ENCODE measurements at places on chromosomes 4 and X.

- no peak for DNase-seq
Observed at GRCh38 chrX:46561824-46562657, 11.5 kb upstream of the CHST7 start.

- no peak for DNase-seq
Observed at GRCh38 chr4:147822128-147822527, 90.2 kb downstream of the ARHGAP10 start.

GRCh38 chrX:153818571-153819383 is 11.6 kb downstream of the PDZD4 start:
- peak; percentile 82 for DNase-seq

DNA sequence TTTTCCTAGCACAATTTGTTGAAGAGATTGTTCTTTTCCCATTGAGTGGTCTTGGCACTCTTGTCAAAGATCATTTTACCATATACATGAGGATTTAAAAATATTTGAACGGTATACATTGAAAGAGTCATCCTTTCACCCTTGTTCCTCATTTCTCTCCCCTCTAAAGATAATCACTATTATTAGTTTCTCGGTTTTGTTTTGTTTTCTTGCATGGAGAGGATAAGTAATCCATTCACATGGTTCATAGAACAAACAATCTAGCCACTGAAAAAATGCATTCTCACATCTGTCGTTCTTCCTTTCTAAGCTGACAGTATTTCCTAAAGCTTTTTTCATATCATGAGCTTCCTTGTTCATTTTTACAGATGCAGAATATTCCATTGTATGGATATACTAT is 39.2 kb upstream of the MSMO1 start:
- no peak for DNase-seq

- DNase-seq: no peak
Observed at GRCh38 chr4:172245516-172245915, 432.3 kb downstream of the GALNTL6 start.

DNA sequence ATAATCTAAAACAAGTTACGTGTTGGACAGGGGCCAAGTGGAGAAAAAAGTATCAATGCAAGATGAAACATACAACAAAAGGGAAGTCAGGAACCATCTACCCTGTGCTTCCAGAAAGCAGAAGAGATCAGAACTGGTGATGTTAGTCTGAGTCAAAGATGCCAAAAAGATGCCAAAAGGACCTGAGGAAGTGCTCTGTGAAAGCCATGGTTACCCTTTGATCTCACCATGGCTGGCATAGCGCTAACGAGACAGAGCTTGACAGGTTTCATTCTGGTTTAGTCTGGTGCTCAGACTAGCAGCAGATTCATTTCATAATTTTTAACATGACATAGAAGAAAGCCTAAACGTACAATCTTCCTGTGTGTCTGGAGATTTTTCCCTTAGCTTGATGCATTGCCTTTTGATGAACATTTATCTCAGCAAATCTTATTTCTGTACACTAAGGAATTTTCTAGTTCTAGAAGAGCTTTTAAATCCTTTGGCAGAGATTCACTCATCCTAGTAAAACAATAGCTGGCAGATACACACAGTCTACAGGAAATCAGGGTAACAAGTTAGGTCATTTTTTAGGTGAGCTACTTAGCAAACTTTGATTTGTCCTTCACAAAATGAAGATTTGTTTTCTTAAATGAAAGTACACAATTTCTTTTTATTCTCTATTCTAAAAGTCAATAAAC is 87.7 kb downstream of the COL25A1 start:
- no peak for DNase-seq

DNA sequence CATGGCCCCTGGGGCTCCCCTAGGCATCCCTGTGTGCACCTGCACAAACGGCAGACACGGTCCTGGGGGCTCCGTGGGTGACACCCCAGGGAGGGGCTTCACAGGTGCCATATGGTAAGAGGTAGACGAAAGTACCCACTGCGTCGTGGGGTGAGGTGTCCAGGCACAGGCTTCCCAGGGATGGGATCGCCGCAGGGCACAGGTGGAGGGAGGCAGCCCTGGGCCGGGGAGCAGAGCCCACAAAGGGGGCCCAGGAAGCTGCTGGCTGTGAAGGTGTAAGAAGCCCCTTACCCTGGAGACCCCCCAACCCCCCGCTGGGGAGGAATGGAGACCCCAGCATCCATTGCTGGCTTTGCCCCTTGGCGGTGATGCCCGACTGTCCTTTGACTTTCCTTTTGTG is 10.9 kb downstream of the SH3TC1 start:
- no peak for DNase-seq

DNA sequence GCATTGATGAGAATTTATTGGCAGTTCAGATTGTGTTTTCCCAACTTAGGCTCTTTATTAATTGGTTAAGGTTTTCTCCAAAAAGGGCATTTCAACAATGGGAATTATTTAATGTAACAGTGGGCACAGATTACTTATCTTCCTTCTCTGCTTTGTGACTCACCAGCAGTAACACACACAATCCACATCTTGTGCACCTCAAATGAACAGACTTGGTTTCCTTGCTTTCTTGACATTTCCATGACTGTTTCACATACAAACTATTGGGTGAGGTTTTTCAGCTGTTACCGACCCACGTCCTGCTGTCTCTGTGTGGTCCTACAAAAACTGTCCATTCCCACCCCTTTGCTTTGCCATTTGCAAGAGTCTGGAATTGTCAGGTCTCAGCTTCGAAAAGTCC is 38.1 kb downstream of the CCNI start:
- DNase-seq: no peak

GRCh38 chr4:23337292-23337691 is 552.6 kb downstream of the PPARGC1A start:
- no peak for DNase-seq

DNA sequence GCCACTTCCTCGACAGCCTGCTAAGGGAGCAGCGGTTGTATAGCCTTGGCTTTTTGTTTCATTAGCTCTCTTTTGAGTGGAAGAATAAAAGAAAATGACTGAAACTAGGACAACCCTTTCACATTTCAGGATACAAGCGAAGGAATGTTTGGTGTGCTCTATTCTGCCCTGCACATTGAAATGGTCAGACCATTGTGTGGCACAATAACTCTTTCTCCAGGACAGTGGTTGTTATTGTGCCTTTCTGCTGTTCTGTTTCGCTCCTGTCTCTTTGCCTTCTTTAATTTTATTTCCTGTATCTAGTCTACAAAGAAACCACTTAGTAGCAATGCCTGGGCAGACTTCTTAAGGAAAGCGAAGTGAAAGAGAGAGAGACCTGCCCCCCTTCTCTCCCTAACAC is 473.7 kb downstream of the GBA3 start:
- no peak for DNase-seq

- no peak for DNase-seq
Observed at GRCh38 chrX:109911046-109911445, 91.9 kb upstream of the TMEM164 start.

- no peak for DNase-seq
Observed at GRCh38 chr4:5125321-5125720, 74.0 kb downstream of the STK32B start.

- DNase-seq: no peak
Observed at GRCh38 chrX:16931855-16932575, 14.4 kb upstream of the REPS2 start.

- no peak for DNase-seq
Observed at GRCh38 chrX:66632473-66632872, 6.4 kb downstream of the EDA2R start.

- no peak for DNase-seq
Observed at GRCh38 chr4:26290321-26290720, 30.5 kb upstream of the RBPJ start.

DNA sequence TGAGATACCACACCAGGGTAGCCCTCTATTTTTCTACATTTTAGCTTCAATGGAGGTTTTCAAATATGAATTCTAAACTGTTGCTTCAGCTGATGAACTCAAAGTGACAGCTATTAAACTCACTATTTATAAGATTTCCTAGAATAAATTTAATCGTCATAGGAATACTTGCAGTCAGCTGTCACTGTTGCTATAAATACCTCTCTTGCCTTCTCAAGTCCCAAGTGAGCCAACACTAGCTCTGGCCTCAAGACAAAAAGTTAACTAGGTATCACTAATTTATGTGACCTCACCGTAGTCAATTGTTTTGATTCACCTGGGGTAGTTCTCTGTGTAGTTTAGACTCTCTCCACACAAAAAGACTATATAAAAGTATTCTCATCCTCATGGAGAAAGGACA is 34.3 kb upstream of the PROM1 start:
- DNase-seq: no peak

DNA sequence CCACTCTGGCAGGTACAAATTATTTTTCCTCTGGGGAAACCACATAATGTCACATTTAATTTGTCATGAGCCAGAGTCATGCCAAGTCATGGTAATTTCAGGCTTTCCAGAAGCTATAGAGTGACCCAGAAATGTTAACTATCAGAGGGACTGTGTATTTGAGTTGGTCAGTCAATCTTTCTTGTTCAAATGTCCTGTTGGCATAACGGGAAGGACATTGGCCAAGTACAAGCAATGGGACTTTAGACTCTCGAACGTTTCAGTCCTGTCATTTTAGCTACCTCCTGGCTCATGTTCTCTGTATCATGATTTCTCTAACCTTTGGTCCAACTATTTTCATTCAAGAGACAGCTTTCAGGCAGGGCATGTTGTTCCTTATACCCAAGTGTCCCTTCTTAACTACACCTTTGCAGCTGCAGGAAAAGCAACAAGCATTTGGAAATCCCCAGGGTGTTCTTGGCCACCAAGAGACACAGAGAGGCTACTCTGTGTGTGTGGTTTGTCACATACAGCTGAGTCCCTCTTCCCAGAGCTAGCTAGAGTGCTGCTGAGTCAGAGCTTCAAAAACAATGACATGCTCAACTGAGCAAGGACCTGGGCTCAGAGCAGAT is 142.6 kb downstream of the EGF start:
- DNase-seq: peak; percentile 15

- DNase-seq: no peak
Observed at GRCh38 chrX:49829016-49829415, at the start of gene PAGE4. PAGE4 (plus strand) TSS chrX:49829303; CDS start chrX:49830429, 1,126 bp downstream.

DNA sequence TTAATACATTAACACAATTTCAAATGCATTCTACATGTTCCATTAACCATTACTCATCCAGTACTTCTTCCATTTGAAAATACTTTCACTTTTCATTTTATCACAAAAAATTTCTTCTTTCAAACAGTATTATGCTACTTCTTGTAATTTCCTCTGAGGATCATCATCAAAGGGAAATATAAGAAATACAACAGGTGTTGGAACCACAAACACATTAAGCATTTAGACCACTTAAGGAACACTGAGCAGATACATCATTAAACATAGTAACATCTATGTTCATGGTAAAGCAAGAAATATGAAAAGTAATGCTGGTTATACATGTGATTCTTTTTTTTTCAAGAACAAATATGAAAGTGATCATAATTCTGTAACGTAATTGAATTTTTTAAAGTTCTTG is 2207.0 kb downstream of the ARAP2 start:
- no peak for DNase-seq

GRCh38 chr4:141702472-141703182 is 66.2 kb downstream of the IL15 start:
- no peak for DNase-seq

DNA sequence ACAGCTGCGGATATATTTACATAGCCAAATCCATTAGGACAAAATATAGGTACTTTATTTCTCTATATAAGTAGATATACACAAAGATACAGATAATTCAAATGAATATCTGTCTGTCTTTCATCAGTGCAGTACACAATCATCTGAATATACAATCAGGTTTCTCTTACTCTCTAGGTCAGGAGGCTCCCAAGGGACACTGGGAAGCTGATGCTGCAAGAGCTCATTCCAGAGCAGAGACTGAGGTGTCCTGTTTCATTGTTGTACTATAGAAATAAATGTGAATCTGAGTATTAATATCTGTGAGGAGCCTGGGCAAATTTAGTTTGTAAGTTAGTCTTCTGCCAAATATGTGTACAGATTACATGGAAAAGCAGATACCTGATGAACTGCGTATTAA is 4.2 kb downstream of the TLL1 start:
- no peak for DNase-seq

DNA sequence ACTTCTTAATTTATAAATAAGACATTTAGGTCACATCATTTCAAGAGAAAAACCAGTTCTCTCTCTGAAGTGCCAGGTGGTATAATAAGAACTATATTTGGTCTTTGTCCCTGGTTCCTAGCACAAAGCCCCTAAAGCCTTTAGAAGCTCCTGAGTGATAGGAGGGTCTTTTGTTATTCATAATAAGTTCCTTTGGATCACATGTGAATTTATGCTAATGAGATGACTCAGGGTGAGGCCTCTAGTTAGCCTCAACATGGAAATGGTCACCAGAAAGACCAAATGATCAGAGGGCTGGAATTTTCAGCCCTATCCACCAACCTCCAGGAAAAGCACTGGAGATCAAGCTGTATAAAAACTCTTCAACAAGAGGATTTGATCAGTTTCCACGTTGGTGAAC is 68.1 kb upstream of the BLTP1 start:
- no peak for DNase-seq

GRCh38 chrX:134706138-134706537 is 47.9 kb upstream of the PLAC1 start:
- DNase-seq: no peak

DNA sequence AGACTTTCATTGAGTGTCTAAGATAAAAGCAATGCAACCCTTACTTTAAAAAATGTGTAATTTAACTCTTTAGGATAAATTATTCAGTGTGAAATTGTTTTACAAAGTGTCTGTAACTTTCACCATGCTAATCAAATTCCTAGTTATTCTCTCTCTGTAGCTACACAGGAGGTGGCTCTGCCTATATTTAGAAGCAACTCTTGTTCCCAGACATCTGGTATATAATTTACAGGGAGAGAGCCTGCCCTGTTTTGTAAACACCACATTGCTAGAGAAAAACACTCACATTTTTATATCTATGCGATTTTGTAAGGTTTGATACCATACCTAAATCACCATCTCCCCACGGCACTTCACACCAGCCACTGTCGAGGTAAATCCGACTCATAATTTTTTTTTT is 35.5 kb upstream of the SPATA4 start:
- DNase-seq: no peak

GRCh38 chr4:155772459-155773195 is 13.8 kb downstream of the GUCY1B1 start:
- DNase-seq: no peak

- no peak for DNase-seq
Observed at GRCh38 chr4:3241898-3242524, 6.9 kb upstream of the MSANTD1 start.

GRCh38 chr4:184313058-184313581 is 95.4 kb upstream of the ENPP6 start:
- no peak for DNase-seq

DNA sequence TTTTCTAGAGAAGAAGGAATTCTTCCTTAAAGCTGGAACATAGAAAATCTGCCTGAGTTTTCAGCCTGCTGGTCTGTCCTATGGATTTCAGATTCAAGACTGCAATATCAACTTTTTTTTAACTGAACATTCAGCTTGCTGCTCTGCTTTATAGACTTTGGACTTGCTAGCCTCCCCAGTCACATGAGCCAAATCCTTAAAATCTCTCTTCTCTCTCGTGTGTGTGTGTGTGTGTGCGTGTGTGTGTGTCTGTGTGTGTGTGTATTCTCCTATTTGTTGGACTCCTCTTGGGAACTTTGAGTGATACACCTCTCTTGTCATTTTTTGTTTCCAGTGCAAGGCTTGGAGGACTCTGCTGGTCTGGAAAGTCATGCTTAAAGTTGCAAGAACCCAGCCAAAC is 6.8 kb upstream of the TBC1D19 start:
- DNase-seq: no peak
